GM12878 (cell line): ENCODE measurements at places on chromosomes 5 and 9.

GRCh38 chr9:134558124-134558905 lies 83.3 kb upstream of the COL5A1 start:
- no peak for DNase-seq

DNA sequence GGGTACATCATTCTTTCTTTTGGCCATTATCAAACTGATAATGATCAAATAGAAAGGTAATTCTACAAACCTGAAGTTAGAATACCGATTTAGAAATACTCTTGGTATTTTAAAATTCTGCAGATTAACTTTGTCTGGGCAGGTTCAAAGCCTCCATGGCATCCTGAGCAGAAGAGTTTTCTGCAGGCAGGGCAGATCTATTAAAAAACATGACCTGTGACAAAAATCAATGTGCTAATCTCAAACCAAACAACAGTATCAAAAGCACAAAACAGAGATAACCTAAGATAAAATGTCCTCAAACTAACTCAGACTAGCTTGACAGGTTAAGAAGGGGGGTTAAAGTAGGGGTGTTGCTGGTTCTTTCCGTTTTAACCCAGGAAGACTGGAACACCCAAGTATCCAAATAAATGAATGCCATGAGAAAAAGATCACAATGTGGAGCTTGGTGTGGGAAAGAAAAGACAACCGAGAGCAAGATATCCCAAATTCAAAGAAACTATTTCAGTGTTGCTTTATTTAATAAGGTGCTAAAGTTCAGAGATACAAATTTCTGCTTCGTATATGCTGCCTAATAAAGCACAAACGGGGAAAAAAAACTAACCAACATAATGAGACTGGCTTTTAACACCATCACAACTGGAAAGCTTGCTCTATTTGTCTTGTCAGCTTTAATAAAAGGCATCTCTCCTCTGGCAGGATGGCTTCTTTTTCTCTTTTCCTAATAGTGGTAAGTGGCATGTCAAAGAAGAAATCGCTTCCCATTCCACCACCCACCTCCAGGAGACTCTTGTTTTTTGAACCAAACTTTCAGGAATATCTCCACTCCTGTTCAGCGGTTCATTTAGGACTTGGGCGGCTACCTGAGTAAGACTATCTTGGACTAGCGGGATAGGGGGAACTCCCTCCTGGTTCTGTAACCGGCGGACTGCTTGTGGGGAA lies 2.3 kb downstream of the EFNA5 start:
- no peak for DNase-seq

- no peak for DNase-seq
These were observed 5.2 kb downstream of the FGF1 start for GRCh38 chr5:142680605-142681259.

GRCh38 chr5:180494510-180495181 lies 467 bp downstream of the CNOT6 start:
- DNase-seq = no peak

DNA sequence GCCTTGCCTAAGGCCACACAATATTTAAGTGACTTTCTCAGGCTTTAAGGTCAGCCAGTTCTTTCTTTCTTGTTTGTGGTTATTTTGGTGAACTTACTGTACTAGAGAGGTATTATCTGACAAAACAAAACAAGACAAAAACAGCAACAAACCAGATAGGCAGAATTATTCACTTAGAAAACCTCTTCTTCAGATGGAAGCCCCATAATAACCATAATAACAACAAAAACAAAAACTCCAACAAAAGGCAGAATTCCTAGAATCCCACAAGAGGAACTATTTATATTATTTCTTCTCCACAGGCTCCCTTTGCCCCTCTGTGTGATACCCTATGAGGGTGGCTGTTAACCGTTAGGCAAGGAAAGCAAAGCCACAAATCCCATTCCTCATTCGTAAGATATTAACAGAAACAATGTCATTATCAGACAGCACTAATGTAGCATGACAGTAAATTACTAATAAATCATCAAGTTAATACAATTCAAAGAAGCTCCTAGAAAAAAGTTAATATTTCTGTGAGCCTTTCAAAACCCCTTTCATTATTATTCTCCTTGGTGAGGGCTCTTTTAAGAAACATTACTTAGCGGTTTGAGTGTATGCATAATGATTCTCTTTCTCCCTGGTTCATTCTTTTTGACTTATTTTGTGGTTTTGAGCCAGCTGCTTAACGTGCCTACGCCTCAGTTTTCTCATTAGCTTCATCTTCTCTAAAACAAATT lies 274.9 kb downstream of the EFNA5 start:
- peak; percentile 57 for DNase-seq

DNA sequence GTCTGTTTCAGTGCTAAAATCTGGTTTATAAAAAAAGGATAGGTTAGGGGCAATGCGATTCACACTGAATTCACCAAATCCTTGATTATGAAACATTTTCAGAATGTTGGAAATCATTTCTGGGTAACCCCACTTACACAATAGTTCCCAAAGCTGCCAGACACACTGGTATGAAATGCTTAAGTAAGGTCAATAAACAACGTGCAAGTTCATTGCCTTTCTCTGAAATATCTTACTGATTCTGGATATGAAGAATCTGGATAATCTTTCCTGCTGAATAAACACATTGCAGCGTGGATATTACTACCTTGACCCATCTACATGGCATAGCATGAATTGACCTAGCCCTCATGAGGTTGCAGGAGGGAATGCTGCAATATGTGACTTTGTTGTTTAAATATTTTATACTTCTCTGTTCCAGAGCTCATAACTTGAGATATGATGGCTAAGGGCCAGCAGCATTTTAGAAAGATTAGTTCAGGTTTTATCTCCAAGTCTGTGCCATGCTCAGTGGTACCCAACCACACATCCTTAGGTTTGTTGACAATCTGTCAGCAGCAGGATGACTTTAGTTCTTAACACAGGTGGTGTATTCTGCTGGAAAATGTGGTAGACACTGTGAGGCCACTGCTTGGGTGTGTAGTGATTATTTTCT lies 121.0 kb downstream of the NREP start:
- no peak for DNase-seq

- DNase-seq = no peak
These were observed 11.1 kb upstream of the SPATA31E1 start for GRCh38 chr9:87871425-87872078.

- no peak for DNase-seq
These were observed 88.4 kb downstream of the LMNB1 start for GRCh38 chr5:126865299-126865698.

GRCh38 chr5:61466017-61466416 lies 134.0 kb downstream of the ZSWIM6 start:
- DNase-seq = no peak

DNA sequence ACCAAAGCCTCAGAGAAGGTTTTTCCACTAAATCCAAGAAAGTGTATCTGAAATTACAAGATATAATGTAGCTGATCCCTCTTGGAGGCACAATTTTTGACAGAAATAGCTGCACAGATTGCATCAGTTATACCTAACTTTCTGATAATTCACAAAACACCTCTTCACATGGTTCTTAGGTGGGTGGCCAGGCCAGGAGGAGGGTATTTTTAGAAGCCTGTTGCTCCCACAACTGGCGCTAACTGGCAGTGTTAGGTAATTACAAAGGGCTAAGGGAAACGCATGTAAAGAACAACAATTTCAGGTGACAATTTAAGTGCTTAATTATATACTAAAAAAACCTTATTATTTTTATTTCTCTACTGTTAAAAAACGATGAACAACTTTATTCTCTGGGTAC lies 247.9 kb downstream of the BNC2 start:
- no peak for DNase-seq

- no peak for DNase-seq
These were observed 198.7 kb downstream of the C9orf50 start for GRCh38 chr9:129422032-129422842.

DNA sequence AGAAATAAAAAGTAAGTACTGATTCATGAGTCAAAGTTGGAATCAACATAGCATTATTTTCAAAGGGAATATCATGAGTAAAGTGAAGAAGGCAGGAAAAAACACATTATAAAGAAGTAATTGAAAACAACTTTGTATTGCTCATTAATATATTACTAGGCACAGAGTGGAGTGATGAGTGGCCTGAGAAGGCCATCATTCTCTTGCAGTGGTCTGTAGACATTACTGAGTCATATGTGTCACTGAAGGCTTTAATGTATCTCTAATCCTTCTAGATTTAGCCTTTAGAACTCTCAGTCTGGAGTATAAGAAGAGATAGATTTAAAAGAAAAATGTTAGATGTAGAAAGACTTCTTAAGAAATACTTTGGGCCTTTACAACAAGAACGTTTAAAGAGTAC lies 881.4 kb downstream of the DNAH5 start:
- DNase-seq = no peak

GRCh38 chr5:139774980-139775661 lies 20.5 kb upstream of the PSD2 start:
- no peak for DNase-seq

DNA sequence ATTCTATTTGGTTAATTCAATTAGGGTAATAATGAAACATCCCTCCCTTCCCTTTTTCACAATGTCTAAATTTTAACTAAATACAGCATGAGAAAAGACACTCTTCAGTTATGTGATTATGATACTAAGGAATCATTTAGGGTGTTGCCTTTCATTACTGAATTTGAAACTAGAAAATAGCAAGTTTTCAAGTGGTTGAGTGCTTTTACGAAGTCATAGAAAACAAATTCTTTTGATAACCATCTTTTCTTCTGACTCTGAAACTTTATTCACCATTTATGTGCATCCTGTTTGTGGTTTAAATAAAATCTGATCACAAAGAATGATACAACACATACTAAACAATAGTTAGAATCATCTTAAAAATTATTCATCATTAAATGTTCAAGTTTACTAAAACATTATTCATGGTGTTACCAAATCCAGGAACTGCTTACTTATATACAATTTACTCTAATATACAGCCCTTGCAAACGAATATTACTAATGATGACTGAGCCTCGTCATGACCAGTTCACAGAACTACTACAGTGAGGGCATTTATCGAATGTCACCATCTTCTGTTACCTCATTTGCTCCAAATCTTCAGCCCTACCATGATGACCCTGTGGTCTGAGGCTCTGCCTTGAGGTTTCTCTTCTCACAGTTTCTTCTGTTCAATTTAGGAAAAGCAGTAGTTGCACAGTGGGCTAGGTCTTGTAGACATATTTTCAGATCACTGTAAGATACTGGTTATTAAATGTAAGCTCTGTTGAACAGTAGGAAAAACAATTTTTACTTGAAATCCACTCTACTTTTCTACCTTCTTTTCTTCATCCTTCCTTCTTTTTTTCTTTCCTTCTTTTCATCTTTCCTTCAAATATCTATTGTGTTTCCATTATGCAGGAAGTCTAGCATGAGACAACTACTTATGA lies 18.3 kb upstream of the IL9 start:
- no peak for DNase-seq

GRCh38 chr9:124782661-124783574 lies 6.0 kb downstream of the OLFML2A start:
- no peak for DNase-seq

DNA sequence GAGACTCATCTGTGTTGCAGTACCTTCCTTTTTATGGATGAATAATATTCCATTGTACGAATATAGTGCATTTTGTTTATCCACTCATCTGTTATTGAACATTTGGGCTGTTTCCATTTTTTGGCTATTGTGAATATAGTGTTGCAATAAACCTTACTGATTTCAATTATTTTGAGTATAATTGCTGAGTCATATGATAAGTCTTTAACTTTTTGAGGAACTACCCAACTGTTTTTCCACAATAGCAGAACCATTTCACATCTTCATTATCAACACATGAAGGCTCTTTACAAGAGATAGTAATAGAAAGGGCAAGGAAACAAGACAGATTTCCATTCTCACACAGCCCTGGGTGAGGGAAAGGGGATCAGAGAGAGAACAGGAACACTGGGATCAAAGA lies 329.2 kb downstream of the RAB3C start:
- no peak for DNase-seq

DNA sequence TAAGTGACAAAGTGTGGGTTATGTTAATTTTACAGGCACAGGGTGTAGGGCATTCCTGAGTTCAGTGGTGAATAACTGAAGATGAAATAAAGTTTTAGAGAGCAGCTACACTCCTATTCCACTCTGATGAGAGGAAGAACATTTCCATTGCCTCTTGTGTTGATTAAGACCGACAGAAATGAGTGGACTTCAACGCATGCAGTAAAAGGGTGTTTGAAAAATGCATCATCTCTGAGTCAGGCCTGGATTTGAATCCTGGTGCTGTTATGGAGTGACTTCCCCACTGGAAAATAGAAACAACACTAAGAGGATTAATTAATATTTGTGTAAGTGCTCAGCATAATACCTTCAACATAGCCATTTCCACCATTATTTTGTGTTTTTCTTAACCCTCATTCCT lies 86.3 kb downstream of the PRR16 start:
- DNase-seq = no peak

DNA sequence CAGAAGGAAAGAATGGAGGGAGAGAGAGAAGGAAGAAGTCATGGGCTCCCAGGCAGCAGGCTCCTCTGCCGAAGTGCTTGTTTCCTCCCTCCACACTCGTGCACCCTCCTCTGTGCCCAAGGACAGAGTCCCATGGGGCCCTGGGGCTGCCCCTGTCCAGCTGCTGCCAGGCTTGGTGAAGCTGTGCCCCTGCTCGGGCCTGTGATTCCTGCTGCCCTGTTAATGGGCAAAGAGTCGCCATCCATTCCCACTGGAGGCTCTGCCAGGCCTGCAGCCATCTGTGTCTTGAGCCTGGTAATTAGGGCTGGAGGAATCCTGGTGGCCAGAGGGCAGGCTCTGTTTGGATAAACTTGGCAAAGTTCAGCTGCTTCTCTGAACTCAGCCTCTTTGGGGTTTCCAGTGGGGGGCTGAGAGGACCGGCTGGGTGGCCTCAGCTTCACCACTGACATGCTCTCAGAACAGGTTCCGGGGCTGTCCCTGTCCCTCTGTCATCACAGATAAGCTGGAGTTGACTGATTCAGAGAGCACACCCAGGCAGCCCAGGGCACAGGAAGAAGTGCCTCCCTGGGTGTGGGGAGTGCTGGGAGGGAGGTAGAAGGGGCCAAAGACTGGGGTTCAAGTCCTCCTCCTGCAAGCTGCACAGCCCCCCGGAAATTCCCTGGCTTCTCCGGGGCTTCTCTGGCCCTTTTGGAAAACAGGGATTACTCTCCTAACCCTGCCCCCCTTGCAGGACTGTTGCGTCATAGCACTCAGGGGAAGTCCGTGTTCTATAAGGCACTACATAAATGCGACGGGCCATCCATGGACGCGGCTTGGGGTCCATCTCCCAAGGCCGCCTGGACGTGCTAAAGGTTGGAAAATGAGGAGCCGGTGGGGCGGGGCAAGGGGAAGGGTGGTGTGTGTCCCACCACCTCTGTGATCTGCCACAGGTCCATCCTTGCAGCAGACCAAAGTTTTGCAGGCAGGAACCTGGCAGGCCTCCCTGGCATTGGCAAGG lies 154.8 kb downstream of the PAX5 start:
- no peak for DNase-seq
